ENCODE measurements at places on chromosomes 2 and 18.
A peak's percentile ranks its signal among the peaks of the same experiment; 100 is the strongest.

DNA sequence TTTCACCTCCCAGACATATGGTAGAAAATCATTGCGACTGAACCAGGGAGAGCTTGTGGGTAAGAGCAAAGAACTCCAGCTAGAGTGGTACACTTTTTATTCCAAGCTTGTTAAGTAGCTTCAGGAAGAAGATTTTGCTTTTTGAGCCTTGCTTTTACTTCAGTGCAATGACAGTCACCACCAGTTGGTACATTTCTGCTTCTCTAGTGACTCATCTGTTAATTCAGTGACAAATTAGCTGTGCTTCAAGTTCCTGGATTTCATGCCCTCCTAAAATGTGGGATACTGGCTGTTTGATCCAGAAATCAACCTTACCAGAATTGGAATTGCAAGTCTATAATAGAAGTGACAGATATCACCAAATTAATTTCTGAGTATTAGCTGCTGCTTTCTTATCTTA, 117.6 kb upstream of the TTN start:
- no peak for DNase-seq

- DNase-seq = no peak
Measured at GRCh38 chr18:57846258-57846657, 43.1 kb upstream of the ATP8B1 start.

DNA sequence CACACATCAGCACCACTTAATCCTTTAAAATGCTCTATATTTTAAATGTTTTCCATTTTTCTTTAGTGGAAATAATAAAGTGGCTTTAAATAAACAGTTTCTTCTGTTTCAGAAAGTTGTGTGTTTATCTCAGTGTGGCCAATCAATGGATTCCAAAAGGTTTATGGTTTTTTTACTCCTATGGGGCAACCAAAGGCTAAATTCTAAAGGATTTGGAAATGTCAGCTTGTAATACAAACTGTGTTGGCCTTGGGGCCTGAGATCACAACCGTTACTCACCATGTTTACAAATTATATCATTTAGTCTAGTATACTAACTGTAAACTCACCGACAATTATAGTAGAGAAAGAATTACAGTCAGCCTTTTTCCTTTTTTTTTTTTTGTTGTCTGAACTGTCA, 827.2 kb downstream of the EPHA4 start:
- DNase-seq = no peak

DNA sequence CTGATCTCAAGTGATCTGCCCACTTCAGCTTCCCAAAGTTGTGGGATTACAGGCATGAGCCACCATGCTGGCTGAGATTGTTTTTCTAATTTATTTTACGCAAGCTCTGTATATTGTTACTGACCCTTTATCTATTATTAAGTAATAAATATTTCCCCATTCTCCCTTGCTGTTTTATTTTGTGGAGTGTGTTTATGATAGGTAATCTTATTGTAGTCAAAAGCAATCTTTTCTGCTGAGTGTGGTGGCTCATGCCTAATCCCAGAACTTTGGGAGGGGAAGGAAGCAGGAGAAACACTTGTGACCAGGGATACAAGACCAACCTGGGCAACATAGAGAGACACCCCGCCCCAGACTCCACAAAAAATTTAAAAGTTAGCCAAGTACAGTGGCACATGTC, 55.2 kb upstream of the RTN4 start:
- no peak for DNase-seq

DNA sequence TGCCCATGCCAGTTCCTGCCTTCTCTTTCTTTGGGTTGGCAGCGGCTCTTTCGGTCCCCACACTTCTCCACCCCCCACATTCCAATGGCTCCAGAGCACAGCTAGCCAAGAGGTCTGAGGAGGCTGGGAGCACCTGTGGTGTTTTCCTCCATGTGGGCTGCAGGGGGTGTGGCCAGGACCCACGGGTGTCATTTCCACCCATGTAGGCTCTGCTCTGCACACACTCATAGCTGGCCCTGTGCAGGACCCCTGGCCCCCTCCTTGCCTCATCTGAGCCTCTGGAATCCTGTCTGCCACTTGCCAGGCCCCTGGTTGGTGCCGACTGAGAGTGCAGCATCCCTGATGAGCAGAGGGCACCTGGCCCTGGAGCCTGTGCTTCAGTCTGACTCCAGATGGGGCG, 46.3 kb downstream of the DYSF start:
- no peak for DNase-seq

DNA sequence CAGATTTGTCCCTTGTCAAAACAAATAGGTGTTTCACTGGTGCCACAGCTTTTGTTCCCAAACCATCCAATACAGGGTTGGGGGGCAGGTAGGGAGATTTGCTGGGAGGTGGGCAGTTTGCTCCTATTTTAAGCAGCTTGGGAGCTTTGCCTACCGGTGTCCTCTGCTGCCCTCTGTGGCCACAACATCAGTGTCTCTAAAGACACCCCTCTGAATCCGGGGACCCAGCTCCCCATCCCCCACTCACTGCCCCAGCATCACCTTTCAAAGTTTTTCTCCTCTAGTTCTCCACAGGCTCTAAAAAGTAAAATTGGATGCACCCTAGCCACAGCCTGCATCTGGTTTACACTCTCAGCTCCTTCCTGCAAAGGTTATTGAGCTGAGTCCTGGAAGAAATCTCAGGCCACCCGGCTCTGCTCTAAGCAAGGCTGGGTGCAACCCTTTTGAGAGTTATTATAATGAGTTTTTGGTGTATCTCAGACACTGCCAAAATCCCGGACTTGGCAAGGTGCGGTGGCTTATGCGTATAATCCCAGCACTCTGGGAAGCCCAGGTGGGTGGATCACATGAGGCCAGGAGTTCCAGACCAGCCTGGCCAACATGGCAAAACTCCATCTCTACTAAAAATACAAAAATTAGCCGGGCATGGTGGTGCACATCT, 2.9 kb upstream of the EPAS1 start:
- no peak for DNase-seq

- DNase-seq = no peak
Measured at GRCh38 chr18:79424880-79425568, 29.3 kb downstream of the NFATC1 start.

DNA sequence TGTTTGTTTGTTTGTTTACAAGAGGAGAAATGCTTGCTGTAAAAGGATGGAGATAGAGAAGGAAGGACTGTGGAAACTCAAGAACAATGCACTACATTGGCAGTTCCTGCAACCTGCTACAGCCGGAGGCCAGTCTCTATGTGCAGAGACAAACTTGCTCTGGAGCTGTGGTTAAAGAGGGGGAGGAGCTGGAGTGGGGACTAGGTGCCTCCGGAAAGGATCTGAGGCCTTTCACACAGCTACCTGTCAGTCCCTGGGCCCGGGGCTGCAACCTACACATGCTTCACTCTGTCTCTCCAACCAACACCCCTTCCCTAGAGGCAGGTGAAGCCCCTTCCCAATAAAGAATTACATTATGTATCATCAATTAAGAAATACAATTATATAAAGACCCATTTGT, 1234.0 kb upstream of the ZEB2 start:
- no peak for DNase-seq

GRCh38 chr2:8346208-8346607, 335.6 kb upstream of the ID2 start:
- no peak for DNase-seq

DNA sequence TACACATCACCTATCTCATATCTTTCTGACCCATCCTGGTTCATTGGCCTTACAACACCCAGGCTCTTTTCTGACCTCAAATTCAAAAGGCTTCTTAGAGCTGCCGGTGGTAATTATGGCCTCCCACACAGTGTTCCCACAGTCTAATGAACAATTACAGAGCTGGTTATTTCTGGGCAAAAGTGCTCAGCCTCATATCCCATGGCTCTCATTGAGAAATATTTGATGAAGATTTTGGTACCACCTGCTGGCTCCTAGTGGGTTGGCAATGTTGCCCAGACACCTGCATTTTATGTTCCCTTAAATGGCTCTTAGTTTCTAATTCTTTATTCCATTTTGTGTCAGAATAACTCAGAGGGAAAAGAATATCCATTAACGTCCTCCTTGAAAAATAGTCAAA, 20.1 kb upstream of the SCYGR2 start:
- no peak for DNase-seq

- DNase-seq = no peak
Measured at GRCh38 chr2:95388091-95388692, 14.3 kb upstream of the FAHD2A start.

DNA sequence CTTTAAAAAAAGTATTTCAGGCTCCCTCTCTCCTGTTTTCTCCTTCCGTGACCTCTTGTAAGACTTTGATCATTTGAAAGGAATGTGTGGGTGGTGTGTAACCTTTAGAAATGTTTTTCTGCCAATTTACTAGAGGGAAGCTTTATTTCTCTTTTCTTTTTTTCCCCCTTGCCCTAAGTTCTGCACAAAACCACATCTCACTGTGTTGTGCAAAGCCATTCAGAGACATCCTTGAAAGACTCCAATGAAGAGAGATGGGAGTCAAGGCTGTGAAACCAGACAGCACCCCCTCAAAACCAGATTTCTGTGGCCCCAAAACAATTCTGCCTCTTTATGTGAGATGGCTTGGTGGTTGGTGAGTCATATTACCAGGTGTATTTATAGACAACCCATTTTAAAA, 184.6 kb upstream of the ERBB4 start:
- DNase-seq = no peak

- no peak for DNase-seq
Measured at GRCh38 chr2:108918941-108919341, 70.1 kb downstream of the EDAR start.

GRCh38 chr2:165794536-165794928, 485 bp upstream of the GALNT3 start:
- DNase-seq = peak; percentile 28

- DNase-seq = no peak
Measured at GRCh38 chr2:159157361-159158209, 128.9 kb downstream of the WDSUB1 start.

- DNase-seq = no peak
Measured at GRCh38 chr2:49002750-49003149, 151.6 kb downstream of the FSHR start.

- no peak for DNase-seq
Measured at GRCh38 chr2:15782769-15783294, 157.5 kb upstream of the MYCN start.

- DNase-seq = no peak
Measured at GRCh38 chr2:159873258-159873657, 75.2 kb upstream of the CD302 start.

DNA sequence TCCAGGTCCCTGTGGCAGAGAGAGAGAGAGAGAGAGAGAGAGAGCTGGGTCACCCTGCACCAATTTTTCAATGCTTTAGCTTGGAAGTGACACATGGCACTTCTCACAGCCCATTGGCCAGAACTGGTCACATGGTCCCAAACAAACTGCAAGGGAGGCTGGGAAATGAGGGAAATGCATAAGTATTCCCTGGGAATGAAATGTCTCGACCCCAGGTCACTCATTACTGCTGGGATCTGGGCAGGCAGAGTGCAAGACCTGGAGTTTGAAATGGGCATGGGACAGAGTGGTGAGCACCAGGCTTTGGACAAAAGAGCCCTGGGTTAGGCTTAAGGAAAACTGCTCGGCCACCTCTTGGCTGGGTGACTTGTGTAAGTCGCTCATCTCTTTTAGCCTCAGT, 37.0 kb downstream of the SMAD7 start:
- no peak for DNase-seq

GRCh38 chr2:181943411-181944124, 42.1 kb upstream of the PPP1R1C start:
- no peak for DNase-seq

- peak; percentile 53 for DNase-seq
Measured at GRCh38 chr2:10141736-10142639, 19.4 kb downstream of the RRM2 start.

DNA sequence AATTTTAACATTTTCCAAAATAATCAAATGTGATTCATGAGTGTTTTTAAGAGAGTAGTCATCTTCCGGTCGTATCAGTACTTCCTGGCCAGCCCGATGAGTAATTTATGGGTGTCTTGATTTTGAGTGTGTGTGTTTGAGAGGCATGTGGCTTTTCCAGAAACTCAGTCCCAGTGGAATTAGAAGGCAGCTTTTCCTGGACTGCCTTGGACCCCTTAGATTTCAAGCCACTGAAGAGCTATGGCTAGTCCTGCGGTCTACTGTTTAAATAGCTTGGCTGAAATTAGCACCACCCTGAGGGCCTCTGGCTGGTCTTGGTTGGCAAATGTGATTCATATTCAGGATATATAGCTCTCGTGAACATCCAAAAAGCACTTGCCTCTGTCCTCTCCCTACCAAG, 59.4 kb downstream of the HK2 start:
- DNase-seq = no peak

DNA sequence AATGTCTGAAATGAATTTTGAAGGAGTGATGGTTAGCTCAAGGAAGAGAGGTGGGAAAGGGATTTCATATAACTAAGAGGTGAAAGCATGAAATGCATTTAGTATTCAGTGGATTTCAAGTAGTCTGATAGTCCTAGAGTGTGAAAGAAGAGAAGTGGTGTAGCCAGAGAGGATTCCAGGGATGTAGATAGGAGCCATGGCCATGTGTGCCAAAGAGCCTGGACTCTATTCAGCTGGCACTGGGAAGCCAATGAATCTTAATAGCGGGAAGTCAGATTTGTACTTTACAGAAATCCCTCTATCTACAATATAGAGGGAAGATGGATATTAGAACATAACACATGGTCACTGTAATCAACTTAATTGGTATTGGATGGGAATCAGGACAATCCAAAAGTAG, 8.3 kb upstream of the BOLL start:
- no peak for DNase-seq

- DNase-seq = no peak
Measured at GRCh38 chr2:9364791-9365497, 58.4 kb downstream of the ITGB1BP1 start.

DNA sequence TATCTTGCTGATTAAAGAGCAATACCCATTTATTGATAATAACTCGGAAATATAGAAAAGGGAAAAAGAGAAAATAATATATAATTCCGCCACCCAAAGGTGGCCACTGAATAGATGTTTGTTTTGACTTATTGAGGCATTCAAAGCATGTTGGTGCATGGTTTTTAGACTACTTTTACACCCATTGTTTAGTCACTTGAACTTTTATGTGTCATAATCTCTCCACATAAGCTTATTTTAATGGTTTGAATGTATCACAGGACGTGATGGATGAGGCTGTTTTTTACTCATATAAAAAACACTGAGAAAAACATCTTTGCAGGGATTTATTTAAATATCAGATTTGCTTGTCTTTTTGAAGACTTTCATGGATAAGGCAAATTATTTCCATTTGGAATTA, 120.4 kb downstream of the ACKR3 start:
- DNase-seq = no peak

DNA sequence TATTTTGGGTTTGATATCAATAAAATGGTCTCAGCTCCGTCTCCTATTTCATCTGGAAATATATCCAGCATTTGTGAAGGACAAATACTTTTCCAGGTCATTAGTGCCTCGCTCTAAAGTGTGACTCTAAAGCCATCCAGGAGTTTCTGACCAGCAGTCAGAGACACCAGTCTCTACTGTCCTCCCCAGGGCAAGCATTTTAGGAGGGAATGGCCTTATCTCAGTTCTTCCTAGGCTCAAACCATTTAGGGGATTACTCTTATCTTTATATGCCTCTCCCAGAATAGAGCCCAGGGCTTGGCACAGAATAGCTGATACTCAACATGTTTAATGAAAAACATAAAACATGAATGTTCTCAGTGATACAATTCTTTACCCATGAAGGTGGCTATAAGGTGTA, 187.6 kb downstream of the NAPG start:
- DNase-seq = no peak

GRCh38 chr2:177715771-177716170, 323.2 kb downstream of the AGPS start:
- DNase-seq = no peak
